ENCODE measurements at places on chromosomes 6 and 20.
A peak's percentile ranks its signal among the peaks of the same experiment; 100 is the strongest.

GRCh38 chr20:48791014-48791413 is 36.8 kb downstream of the PREX1 start:
- no peak for DNase-seq

- no peak for DNase-seq
These were observed 104.4 kb upstream of the KHDRBS2 start for GRCh38 chr6:62390401-62390800.

GRCh38 chr6:44062771-44063560 is 64.3 kb downstream of the MRPL14 start:
- peak; percentile 54 for DNase-seq

DNA sequence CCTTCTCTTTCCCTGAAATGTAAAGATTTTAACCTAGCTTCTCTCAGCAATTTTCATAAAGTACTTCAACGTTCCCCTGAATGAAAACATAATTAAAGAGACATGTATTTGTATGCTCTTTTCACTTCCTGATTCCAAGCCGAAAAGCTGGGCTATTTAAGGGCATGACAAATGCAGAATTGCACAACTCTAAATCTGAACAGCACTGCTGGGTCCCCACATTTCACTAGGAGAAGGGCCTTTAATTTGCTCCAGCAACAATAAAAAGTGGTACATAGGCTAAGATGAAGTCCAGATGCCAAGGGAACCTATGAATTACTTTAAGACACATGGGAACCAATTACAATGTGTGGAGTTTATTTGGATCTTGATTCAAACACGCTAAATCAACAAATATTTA is 42.0 kb downstream of the IRAK1BP1 start:
- no peak for DNase-seq

DNA sequence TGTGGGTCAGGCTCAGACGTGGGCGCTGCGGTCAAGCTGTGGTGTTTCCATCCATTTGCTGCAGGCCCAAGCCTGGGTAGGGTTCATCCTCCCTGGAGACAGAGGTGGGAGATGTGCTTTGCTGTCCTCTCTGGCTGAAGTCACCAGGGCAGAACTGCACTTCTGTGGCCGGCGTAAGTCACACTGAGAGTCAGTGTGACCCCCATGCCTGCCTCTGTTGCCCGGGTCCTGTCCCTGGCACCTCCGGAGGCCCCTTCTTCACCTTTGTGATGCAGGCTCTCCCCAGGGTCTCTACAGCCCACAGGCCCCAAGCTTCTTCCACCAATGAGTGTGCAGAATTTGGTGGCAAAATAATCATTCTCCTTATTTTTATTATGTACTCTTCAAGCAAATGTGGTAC is 53.8 kb upstream of the DACT2 start:
- DNase-seq: no peak

DNA sequence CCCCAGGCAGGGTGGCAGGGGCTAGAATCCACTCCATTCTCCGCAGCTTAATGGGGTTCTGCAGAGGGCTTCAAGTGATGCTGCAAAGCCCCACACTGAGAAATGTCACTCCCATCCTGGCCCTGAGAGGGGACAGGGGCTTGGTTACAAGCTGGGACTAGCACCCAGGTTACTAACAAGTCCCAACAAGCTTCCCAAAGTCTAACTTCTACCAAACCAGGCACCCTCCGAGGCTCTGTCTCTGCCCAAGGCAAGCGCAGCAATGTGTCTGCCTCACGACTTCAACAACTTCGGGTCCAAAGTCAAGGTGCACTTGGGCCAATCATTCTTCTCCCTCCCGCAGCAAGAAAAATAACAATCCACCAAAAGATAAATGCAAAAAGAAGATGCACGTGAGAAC is 45.6 kb downstream of the NFATC2 start:
- no peak for DNase-seq

DNA sequence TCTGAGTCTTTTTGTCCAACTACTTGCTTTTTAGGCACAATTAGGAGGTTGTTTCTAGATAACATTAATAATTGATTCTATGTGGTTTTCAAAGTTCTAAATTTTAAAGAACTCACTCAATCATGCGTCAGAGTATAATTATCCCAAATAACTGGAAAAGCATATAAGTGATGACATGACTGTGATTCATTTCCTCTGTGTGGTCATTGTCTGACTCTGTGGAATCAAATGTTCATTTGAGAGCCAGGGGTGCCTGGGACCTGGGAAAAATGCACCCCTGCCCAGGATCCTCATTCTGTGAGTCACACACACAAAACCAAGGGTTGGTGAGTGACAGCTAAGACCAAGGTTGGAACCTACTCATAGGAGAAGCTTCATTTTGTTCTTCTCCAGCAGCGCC is 127.1 kb upstream of the MLIP start:
- no peak for DNase-seq

DNA sequence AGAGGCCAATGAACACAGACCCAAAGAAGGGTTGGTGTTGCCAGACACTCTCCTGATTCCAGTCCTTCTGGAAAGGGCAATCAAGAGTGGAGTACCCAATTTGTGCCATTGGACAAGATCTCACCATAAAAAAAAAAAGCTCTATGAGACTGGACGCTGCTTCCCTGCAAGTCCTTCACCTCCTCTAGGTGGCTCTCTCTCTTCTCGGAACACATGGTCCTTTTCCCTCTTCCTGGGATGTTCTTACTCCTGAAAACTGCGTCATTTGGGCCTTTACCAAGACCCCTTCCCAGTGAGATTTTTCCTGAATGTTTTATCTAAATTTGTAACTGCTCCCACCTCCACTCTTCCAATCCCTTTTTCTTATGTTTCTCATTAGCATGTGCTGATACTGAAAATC is 280.8 kb downstream of the FOXA2 start:
- no peak for DNase-seq

- DNase-seq: no peak
These were observed 296.3 kb downstream of the QKI start for GRCh38 chr6:163710532-163711470.

DNA sequence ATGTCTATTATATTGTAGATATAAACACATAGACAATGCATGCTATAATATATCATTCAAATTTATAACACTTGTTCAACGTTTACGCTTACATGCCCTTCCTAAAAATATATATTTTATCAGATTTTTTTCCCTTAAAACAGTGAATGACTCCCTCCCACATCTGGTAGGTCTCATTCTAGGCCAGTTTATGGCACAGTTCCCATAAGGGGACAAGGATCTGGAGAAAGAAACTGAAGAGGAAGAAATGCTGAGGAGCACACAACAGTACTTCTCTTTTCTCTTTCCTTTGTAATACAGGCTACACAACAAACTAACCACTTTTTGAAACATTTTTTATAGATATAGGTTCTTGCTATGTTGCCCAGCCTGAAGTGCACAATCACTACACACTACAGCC is 48.6 kb upstream of the RCAN2 start:
- no peak for DNase-seq

DNA sequence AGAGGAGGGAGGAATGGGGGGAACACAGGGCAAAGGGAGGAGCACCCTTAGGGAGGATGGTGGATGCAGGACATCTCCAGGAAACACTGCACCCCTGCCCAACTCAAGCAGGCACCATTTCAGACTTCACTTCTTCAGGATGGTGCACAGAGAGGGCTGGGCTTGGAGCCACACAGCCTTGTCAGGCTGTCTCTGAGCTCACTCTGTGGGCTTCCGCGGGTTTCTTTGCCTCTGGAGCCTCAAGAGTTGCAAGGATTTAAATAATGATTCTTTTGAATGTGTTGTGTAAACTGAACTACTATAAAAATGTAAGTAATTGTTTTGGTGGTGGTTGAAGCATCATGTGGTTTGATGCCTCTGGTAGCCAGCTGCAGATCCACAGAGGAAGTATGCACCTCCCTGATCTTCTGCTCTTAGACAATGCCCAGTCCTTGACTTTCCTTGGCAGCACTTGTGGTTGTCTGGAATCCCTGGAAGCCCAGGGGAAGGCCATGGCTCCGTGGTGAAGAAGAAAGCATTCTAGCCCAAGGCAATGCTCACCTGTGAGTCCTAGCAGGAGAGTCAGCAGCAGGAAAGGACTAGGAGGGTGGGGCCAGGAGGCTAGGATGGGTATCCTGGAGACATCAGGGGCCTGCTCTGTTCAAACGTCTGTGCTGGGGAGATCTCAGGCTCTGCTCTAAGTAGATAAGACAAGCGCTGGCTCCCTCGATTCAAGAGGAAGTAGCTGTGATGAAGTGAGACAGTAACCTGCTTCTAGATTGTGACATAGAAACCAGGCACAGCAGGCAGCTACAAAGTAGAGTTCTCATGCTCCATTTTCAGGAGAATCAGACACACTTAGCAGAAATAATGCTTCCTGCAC is 50.2 kb upstream of the SIRPG start:
- no peak for DNase-seq

DNA sequence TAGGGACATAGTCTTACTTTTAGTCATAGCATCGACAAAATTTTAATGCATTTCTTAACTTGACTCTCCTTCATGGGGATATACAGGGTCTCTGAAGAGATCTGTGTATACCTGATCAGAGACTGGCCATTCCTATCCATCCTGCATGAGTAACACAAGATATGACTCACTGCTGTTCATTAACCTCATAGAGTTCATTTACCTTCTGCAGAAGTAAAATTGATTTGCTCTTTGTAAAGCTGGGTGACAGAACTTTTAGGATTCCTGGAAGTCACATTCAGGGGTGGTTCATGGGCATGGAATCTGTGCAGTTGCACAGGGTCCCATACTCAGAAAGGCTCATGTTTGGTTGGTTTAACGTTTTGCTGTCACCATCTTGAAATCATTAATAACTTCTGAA is 53.2 kb downstream of the PDE7B start:
- DNase-seq: no peak

- no peak for DNase-seq
These were observed 112.4 kb upstream of the ATXN1 start for GRCh38 chr6:16873698-16874097.

- DNase-seq: no peak
These were observed 203.2 kb downstream of the MOXD1 start for GRCh38 chr6:132198040-132198439.

DNA sequence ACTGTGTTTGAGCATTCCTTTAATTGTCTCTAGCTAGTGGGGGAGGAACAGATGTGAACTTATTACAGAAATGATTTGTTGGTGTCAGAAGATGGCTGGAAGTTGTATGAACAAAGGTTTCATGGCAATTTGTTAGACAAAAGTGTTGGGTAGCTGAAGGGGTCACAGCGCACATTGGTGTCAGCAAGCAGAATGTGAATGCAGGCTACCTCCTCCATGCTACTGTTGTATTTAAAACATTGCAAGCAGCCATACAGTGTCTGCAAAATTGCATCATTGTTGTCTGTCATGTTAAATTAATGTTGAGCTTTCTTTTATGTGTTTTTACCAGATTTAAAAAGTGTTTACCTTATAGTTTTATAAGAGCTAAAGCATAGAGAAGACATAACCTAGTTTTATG is 6.2 kb downstream of the LRRC1 start:
- DNase-seq: no peak

DNA sequence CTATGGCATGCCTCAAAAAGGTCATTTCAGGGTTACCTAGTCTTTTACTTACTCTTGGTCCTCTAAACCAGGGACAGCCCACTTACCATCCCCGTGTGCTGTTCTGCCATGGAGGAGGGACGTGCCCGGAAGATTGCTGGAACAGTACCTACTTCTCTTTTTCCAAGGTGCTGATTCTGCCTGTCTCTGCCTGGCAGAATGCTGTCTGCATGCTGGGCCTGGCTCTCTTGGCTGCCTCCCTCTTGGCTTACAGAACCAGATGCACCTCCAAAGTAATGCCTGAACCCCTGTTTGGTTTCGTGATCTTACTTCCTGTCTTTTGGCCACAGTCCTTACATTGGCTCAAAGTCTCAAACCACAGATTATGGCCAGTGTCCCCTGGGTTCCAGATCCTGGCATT is 120.7 kb upstream of the NT5E start:
- DNase-seq: no peak

DNA sequence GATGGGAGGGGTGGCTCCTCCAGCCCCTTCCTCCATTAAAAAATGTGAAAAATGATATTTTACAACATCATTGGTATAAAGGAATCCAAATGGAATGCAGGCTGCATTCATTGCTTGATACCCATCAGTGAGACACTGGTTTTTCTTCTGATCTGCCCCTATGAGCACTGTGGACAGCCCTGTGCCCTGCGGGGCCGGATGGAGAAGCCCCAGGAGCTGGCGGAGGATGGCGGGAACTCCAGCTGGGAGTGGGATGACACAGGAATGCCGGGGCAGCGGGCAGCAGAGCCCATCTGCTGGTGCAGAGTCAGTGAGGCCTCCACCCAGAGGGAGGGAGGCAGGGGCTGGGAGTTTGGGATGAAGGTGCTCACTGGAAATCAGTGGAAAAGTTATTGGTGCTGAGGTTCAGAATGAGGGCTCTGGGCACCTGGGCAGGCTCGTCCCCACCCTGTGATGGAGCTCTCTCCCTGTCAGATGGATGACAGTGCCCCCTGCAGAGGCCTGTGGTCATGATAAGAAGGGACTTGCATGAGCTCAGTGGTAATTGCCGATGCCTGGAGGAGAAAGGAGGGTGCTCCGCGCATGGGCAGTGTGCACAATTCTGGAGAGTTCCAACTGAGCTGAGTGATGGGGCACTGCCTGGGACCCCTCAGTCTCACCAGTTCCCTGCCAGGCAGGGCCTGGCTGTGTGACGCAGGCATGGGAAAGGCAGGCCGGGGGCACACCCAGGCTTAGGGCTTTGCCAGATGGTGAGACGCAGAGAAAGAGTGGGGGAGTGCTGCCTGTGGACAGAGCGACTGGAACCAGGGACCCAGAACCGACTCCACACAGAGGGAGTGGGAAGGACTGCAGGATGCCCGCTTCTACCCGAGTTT is 23.2 kb downstream of the CTCFL start:
- no peak for DNase-seq

DNA sequence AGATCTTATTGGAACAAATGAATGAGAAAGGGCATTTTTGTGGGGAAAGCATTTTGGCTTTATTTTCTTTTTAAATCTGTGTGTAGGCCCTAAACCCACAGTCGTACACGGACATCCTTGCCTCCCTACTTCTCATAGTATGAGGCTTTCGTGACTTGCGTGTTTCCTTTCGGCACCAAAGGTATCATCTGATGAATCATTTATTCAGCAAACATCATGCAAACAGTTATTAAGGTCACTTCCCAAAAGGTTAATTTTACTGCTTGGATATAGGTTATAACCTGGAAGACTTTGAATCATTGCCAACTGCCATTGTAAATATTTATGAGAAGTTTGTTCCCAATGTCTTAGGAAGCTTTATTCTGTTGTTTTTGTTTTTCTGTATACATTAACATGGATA is 15.1 kb upstream of the SLC22A2 start:
- DNase-seq: no peak

- DNase-seq: no peak
These were observed 15.8 kb downstream of the KCNK15 start for GRCh38 chr20:44761423-44761822.

- no peak for DNase-seq
These were observed 5.9 kb downstream of the HCRTR2 start for GRCh38 chr6:55180258-55180657.

DNA sequence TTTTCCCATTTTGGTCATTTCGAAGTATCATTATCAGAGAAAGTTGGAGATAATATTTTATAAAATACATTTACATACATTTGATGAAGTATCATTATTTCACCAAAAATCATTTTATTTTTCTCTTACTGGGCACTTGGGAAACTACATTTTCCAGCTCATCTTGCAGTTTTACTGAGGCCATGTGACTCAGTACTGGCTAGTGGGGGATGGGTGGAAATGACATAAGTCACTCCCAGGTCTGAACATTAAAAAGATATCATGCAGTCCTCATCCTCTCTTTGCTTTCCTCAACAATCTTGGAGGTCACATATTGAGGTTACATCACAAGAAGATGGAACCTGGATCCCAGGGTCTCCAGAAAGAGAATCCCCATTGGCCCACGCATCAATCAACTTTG is 84.1 kb downstream of the CD24 start:
- DNase-seq: no peak
